ENCODE measurements at places on chromosomes 1 and 21. TPM values are rescaled to one million over a fixed set of nuclear protein-coding genes. Genes with fewer than 3 reads are reported as not detected.

COL9A2 gene
- total RNA-seq = 3.9 TPM

KCNN3 gene
- not detected for total RNA-seq

DDX59 gene
- total RNA-seq = 11.9 TPM

ANGPTL3 gene
- total RNA-seq = not detected

OR10J1 gene
- not detected for total RNA-seq

GNAT2 gene
- total RNA-seq = not detected

DNAJC28 gene
- total RNA-seq = 0.23 TPM

LAPTM5 gene
- total RNA-seq = 0.42 TPM

ARF1 gene
- total RNA-seq = 444 TPM

FAM151A gene
- not detected for total RNA-seq

RYR2 gene
- not detected for total RNA-seq

LRRC39 gene
- not detected for total RNA-seq

F13B gene
- total RNA-seq = not detected

OR2L8 gene
- total RNA-seq = not detected

KCNE1 gene
- total RNA-seq = 0.38 TPM

TMEM167B gene
- 10.5 TPM for total RNA-seq

TMEM125 gene
- total RNA-seq = 3.0 TPM

SH2D5 gene
- total RNA-seq = 77.1 TPM

TCEA3 gene
- 1.8 TPM for total RNA-seq

FNBP1L gene
- total RNA-seq = 6.2 TPM

L1TD1 gene
- 3.4 TPM for total RNA-seq

KCNJ9 gene
- total RNA-seq = not detected

PGLYRP3 gene
- 0.34 TPM for total RNA-seq

STUM gene
- not detected for total RNA-seq
